ENCODE measurements at places on chromosomes 5 and 9. TPM values are rescaled to one million over a fixed set of nuclear protein-coding genes. Genes with fewer than 3 reads are reported as not detected.
A peak's percentile ranks its signal among the peaks of the same experiment; 100 is the strongest.

DNA sequence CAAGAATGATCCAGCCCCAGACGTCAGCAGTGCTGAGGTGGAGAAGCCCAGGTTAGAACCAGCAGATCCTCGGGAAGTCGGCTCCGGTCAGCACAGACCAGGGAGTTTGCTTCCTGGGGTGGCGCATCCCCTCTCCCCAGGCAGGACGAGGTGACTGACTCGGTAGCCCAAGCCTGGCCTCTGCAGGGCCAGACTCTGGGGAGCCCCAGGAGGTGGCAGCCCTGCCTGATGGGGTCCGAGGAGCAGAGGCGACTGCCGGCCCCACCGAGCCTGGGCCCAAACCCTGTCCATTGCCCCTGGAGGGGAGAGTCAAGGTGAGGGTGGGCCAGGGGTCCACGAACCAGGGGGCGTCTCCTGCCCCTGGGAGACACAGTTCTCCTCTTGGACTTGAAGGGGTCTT, 52.9 kb upstream of the SARDH start:
- no peak overlapping the region for H3K27ac ChIP-seq
- no peak overlapping the region for H3K4me3 ChIP-seq
- H3K27me3 ChIP-seq, result no peaks in the 10 kb centered on the region
- no peak for DNase-seq
- H3K36me3 ChIP-seq, result no peaks in the 10 kb centered on the region
- H3K4me1 ChIP-seq, result peaks cover 41% of the 10 kb centered on the region

DNA sequence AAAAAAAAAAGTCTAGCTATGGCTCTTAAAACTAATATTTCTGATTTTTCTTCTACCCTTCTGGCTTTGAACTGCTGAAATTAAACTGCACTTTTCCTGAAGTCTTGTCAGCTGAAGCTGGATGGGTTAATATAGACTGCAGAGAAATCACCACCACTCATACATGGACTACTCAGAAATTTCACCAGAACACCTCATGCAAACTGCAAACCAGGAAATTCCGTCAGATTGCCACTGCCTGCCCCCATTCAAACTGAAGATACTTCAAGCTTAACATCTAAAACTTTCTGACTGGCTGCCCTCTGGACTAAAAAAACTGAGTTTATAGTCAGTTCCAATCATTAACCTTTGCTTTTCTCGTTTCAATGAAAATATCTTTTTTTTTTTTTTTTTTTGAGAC, 11.6 kb upstream of the ANXA2R start:
- H3K27me3 ChIP-seq, result no peaks in the 10 kb centered on the region
- DNase-seq, result no peak
- no peak overlapping the region for H3K4me3 ChIP-seq
- no peaks in the 10 kb centered on the region for H3K4me1 ChIP-seq

DNA sequence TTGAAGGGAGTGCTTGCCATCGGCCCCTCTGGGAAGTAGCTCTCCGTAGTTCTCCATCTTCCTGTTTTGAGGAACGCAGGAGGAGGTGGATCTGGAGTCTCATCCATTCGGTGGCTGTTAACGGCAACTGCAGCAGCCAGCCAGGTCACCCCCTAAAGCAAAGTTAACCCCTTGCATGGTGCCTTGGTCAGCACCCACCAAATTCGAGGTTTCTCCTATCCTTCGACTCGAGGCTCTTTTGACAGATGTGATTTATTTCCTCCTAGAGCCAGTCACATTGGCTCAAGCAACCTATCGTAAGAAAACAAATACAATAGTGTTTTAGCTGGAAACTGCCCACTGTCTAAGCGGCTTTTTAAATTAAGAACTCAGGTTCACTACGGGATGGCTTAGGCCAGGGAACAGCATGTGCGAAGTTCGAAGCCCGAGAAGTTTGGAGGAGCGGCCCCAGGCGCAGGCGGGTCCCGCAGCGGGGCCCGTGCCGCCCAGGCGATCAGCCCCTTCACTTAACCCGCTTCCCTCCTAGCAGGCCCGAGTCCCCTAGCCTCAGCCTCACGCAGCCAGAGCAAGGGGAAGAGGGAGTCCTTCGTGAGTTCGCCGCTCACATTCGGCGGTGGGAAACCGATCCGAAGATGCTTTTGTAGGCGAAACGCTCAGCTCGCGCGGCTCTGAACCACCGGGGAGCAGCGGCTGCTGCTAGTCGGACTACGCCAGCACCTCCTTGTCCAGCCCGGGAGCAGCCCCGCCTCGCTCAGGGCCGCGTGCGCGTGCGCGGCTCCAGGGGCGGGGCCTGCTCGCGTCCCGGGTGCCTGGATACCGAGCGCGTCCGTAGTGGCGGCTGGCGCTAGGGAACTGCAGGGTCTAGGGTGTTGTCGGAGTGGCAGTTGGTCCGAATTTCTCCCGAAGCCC, at the start of gene ROPN1L:
Gene ROPN1L (plus strand): TSS at position 797 of the 909 bp plus-strand sequence. CDS start 289 bp downstream, outside the sequence.
- no peaks in the 10 kb centered on the region for H3K27me3 ChIP-seq
- H3K4me1 ChIP-seq, result peaks cover 57% of the 10 kb centered on the region
- H3K4me3 ChIP-seq, result peak within 1 kb of the TSS; percentile 80
- H3K36me3 ChIP-seq, result no peaks in the 10 kb centered on the region

- no peak overlapping the region for H3K27ac ChIP-seq
- no peak overlapping the region for H3K4me3 ChIP-seq
- no peaks in the 10 kb centered on the region for H3K36me3 ChIP-seq
These were observed 52.4 kb downstream of the GALNT10 start for GRCh38 chr5:154242964-154243376.

GRCh38 chr5:143054480-143054941, 284.3 kb downstream of the ARHGAP26 start:
- H3K27ac ChIP-seq, result peak overlapping the region; percentile 20
- DNase-seq, result no peak
- no peak overlapping the region for H3K4me3 ChIP-seq

DNA sequence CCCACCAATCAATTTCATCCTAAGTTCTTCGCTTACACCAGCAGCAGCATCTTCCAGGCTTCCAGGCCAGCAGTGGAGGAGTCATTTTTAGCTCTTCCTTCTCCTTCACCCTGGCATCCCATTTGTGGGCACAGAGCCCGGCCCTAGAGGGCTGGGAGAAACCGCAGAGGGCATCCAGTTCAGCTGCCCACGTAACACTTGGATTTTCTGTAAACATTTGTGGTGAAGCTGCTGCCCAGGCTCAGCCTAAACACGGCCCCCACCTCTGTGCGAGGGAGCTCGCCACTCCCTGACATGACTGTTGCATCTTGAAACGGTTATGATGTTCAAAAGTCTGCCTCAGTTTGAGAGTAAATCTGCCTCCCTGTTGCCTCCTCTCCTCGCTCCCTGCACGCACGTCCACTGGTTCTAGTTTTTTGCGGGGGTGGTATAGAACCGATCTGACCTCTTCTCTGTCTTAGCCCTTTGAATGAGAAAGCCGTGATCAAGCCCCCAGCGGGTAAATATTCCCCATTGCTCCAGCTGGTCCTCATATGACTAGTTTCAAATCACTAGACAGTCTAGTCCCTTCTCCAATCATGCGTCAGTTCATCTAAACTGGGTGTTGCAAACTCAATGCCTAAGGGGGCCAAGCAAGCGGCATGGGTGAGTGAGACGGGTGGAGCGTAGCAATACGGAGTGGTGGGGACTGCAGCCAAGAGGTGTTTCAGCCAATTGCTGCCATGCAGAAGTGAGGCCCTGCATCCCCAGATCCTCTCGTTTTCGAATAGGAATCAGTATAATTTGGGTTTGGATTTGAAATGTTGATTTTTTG, 34.9 kb upstream of the N4BP3 start:
- no peak overlapping the region for H3K4me3 ChIP-seq
- H3K27ac ChIP-seq, result no peak overlapping the region
- peaks cover 61% of the 10 kb centered on the region for H3K27me3 ChIP-seq
- H3K4me1 ChIP-seq, result peaks cover 6% of the 10 kb centered on the region
- no peak for DNase-seq

GRCh38 chr5:84436866-84437265, 52.2 kb upstream of the EDIL3 start:
- DNase-seq, result no peak
- H3K4me1 ChIP-seq, result no peaks in the 10 kb centered on the region
- H3K27me3 ChIP-seq, result no peaks in the 10 kb centered on the region
- H3K27ac ChIP-seq, result no peak overlapping the region

DNA sequence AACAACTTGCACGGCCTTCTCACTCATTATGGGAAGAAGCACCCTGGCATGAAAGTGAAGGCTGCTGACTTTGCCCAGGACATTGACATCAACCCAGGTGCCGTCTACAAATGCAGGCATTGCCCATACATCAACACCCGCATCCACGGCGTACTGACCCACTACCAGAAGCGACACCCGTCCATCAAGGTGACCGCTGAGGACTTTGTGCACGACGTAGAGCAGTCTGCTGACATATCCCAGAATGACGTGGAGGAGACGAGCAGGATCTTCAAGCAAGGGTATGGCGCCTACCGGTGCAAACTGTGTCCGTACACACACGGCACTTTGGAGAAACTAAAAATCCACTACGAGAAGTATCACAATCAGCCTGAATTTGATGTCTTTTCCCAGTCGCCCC, 65.4 kb downstream of the ZNF462 start:
- no peak for DNase-seq
- peaks cover 23% of the 10 kb centered on the region for H3K4me1 ChIP-seq
- H3K36me3 ChIP-seq, result peaks cover 79% of the 10 kb centered on the region
- H3K27ac ChIP-seq, result no peak overlapping the region

DNA sequence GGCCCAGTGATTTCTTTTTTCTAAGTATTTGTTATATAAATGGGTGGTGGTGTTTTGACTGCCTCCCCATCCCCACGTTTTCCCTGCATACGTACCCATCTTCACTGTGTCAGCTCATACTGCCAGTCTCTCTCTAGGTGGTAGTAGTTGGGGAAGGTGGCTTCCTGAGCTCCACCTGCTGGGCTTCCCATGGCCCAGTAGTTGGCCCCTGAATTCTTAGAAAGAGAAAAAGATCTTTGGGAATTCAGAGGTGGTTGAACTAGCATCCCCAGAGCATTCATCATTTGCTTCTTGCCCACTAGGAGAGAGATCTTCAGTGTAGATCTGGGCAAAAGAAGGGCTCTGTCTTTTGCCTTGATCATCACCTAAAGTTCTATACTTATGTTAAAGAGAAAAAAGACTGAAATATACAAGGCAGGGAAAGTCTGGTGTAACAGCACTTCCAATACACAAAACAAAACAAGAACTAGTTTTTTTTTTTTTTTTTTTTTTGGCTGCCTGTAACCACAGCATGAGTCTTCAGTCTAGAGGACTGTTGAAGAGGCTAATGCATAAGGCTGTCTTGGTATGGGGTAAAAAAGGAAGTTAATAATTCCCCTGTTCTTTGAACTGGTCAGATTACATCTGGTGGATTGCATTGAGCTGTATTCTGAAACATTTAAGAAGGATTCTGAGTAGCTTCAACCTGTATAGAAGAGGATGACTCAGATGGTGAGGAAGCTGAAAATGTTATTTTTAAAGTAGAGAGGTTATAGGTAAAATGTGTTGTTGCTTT, 128.7 kb downstream of the ATG10 start:
- no peaks in the 10 kb centered on the region for H3K27me3 ChIP-seq
- H3K36me3 ChIP-seq, result no peaks in the 10 kb centered on the region

GRCh38 chr9:126514037-126514821, 99.5 kb upstream of the LMX1B start:
- peak; percentile 76 for DNase-seq
- peaks cover 36% of the 10 kb centered on the region for H3K4me1 ChIP-seq
- peak overlapping the region; percentile 80 for H3K27ac ChIP-seq
- no peaks in the 10 kb centered on the region for H3K36me3 ChIP-seq

DNA sequence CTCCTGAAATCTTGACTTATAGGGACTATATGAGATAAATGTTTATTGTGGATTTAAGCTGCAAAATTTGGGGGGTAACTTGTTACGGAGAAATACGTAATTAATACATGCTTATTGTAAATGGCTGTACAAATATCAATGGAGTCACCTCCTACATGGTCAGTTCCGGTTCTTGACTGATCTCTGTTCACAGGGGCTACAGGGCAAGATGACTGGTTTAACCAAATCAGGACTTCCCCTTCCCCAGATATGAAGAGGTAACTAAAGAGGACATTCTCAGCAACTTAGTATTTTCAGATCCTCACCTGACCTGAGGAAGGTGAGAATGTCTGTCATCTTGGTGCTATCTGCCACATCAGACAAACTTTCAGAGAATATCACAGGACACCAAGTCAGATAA, 54.7 kb downstream of the PTCD2 start:
- no peak for DNase-seq
- H3K27ac ChIP-seq, result no peak overlapping the region
- no peaks in the 10 kb centered on the region for H3K27me3 ChIP-seq
- H3K4me1 ChIP-seq, result peaks cover 24% of the 10 kb centered on the region
- H3K4me3 ChIP-seq, result no peak overlapping the region
- H3K36me3 ChIP-seq, result no peaks in the 10 kb centered on the region

DNA sequence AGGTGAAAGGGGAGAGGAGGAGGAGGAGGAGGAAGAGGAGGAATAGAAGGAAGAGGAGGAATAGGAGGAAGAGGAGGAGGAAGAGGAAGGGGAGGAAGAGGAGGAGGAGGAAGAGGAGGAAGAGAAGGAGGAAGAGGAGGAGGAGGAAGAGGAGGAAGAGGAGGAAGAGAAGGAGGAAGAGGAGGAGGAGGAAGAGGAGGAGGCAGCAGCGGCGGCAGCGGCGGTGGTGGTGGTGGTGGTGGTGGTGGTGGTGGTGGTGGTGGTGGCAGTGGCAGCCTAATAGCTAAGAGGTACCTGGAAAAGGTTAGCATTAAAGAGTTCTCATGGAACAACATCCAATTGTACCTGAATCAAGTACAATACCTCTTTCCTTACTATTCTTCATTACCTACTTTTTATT, 32.5 kb downstream of the UBAP2 start:
- no peak overlapping the region for H3K27ac ChIP-seq
- no peaks in the 10 kb centered on the region for H3K27me3 ChIP-seq
- no peak for DNase-seq
- no peak overlapping the region for H3K4me3 ChIP-seq

TEX48 gene
- total RNA-seq, result not detected

PLAC8L1 gene
- 0.49 TPM for total RNA-seq

Data from left ventricle myocardium inferior (tissue), 1 donor.